ENCODE measurements at places on chromosomes 3 and 15.

GRCh38 chr15:72231833-72232478 lies 966 bp upstream of the PKM start:
- peaks cover 39% of the 10 kb centered on the region for H3K4me1 ChIP-seq
- H3K36me3 ChIP-seq = no peaks in the 10 kb centered on the region
- no peaks in the 10 kb centered on the region for H3K27me3 ChIP-seq
- DNase-seq = peak; percentile 38

GRCh38 chr15:85540085-85540797 lies 159.8 kb downstream of the AKAP13 start:
- DNase-seq = no peak
- no peaks in the 10 kb centered on the region for H3K27me3 ChIP-seq
- H3K36me3 ChIP-seq = peaks cover 27% of the 10 kb centered on the region
- H3K4me1 ChIP-seq = peaks cover 61% of the 10 kb centered on the region
- no peak overlapping the region for H3K27ac ChIP-seq

- no peak overlapping the region for H3K4me3 ChIP-seq
- H3K27ac ChIP-seq = no peak overlapping the region
- no peak for DNase-seq
- no peaks in the 10 kb centered on the region for H3K27me3 ChIP-seq
These were observed 27.4 kb downstream of the SEC22A start for GRCh38 chr3:123229145-123229544.

GRCh38 chr3:149957361-149958125 lies 13.2 kb downstream of the PFN2 start:
- no peak overlapping the region for H3K4me3 ChIP-seq
- H3K4me1 ChIP-seq = peaks cover 15% of the 10 kb centered on the region
- no peak for DNase-seq
- H3K36me3 ChIP-seq = peaks cover 27% of the 10 kb centered on the region
- H3K27me3 ChIP-seq = no peaks in the 10 kb centered on the region
- no peak overlapping the region for H3K27ac ChIP-seq

DNA sequence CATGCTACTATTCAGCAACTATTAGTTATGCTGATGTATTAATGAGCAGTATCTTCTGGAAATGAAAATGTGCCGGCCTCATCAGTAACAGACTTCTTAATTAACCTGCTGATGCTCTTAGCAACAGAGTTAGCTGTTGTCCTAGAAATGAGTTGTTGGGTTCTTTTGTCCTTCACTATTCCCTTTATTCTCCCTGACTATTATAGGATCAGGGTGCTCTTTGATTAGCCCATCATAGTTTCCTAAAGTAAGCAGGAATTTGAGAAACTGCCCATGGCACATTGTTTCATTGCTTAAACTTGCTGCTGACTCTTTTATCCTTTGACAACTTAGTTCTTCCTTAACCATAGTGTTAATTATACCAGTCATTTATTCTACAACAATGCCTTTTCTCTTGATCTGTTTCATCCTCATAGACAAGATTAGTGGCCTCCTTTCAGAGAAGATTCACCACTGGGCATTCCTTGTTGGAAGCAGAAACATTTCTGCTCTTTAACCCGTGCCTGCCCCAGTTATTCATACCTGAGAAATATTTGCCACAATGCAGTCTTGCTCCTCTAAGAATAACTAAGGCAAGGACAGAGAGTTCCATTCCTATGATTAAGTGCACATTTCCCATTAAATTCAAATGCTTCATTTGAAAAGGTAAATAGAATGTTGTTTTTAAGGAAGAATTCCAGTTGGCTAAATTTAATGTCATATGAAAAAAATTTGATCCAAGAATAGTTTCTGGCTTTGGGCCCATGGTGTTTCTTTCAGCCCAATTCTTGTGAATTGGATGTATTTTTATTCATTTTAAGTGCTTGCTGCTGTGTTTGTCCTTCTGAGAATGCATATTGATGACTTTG lies 573.3 kb upstream of the TBL1XR1 start:
- no peak for DNase-seq
- peaks cover 26% of the 10 kb centered on the region for H3K4me1 ChIP-seq
- H3K27ac ChIP-seq = no peak overlapping the region
- H3K27me3 ChIP-seq = no peaks in the 10 kb centered on the region

GRCh38 chr3:150913133-150913922 lies 8.1 kb upstream of the MINDY4B start:
- H3K4me1 ChIP-seq = peaks cover 7% of the 10 kb centered on the region
- no peaks in the 10 kb centered on the region for H3K36me3 ChIP-seq
- no peak overlapping the region for H3K4me3 ChIP-seq

- peaks cover 16% of the 10 kb centered on the region for H3K4me1 ChIP-seq
- no peak overlapping the region for H3K4me3 ChIP-seq
- H3K27ac ChIP-seq = no peak overlapping the region
These were observed 58.4 kb downstream of the IGF2BP2 start for GRCh38 chr3:185766329-185767001.

Data from heart left ventricle (tissue), 16 donors.